Cortex of kidney (tissue), 1 donor: ENCODE measurements at places on chromosomes 2 and 18.

- no peak for DNase-seq
Measured at GRCh38 chr2:180597179-180597578, 383.2 kb upstream of the UBE2E3 start.

DNA sequence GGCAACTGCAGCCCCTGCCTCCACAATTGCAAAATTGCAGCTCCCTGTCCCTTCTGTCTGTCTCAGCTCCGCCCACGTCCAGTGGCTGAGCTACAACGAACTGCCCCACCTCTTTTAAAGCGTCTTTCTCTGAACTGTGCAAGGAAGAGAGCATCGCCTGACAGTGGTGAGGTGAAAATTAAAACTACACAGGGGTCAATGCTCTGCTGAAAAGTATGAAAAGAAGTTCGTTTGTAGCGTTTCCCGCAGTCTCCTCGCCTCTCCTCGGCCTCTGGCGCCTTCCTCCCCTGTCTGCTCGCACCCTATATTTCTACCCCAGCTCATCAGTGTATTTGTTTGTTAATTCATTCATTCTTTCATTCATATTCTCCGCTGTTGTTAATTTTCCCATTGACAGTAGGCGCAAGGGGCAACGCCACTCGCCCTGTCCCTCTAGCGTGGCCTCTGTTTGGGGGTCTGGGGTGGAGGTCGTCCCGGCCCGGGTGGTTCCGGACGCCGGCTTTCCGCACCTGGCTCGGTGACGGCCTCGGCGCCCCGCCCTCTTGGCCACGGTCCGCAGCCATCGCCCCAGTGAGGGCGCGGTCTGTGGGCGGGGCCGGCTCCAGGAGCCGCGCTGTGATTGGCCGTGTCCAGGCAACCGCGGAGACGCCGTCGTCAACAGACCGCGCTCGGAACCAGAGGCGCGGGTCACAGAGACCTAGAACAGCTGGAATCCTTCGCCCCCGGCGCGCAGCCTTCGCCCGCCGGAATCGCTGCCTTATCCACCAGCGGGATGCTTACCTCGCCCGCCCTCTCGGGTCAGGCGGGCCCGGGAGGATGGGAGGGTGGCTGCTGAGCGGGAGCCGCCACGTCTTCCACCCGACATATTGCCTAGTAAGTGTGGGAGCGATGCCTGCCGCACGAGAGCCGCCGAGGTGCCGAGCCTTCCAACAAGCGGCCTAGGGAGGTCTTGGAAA, at the start of gene VWA3B:
VWA3B (plus strand) TSS at position 677 of the 956 bp plus-strand sequence. CDS start 5,926 bp downstream, outside the sequence.
- no peak for DNase-seq

- no peak for DNase-seq
Measured at GRCh38 chr2:238994876-238995275, 147.0 kb downstream of the TWIST2 start.

DNA sequence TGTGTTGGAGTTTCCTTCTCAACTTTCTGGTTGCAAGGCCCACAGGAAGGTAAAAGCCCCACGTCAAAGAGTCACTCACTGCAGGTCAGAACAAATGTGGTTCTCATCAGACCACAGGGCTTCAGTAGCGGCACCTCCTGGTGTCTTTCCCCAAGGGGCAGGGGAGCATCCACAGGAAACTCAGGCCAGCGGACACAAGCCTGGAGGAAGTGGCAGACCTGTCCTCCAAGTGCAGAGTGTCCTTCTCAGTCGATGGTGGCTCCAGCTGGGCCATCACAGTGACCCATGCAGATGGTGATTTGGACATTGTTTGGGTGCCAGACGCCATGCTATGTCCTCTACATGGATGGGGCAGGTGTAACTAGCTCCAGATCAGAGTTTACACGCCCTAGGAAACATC, 84.9 kb downstream of the ACKR3 start:
- no peak for DNase-seq

DNA sequence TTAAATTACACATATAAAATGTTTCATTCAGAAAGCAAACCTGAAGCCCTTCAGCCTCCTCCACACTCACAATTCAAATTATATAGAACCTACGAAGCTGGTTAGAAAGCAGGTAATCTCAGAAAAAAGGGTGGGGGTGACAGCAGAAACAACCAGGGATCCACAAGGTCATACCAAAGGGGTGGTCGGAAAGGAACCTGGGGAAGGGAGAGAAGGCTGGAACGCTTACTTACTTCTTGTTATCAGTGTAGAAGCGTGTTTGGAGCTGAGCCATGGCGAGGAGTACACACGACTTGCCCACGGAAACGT, 316 bp downstream of the WDR12 start:
- no peak for DNase-seq

DNA sequence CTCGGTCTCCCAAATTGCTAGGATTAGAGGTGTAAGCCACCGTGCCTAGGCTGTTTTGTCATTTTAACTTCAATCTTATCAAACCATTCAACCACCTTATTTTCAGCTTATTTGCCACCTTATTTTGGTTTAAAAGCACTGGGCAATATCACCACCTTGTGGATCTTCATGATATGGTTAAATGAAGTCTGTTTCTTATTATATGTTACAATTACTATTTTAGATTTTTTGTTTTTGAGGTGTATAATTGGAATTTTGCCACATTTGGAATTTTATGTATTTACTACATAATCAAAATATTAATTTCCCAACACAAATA, 43.8 kb upstream of the SCN9A start:
- no peak for DNase-seq

DNA sequence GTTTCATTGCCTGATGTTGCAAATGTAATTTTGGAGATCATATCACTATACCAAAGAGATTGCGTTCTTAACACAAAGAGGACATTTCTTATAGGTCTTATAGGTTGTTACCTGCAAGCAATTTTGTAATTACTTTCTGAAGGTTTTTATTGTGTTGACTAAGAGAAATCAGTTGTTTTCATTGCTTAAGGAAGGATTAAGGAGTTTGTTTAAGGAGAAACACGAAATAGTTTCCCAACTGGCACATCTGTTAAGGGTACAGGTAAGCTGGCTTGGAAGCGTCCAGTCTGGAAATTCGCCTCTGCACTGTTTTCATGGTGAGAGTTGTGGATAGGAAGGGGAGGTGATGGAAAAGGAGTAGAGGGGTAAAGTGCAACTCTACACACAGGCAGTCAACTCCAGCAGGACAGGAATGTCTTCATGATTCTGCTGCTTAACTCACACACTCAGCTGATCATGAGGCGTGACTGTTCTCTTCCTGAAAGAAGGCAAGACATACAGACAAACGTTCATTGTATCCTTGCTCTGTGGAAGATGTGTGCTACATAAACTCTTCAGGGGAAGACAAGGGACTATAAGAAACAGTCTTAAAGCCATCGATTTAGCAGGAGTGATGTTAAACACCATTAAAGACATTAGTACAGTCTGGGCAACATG, 61.4 kb upstream of the ACSL3 start:
- no peak for DNase-seq

DNA sequence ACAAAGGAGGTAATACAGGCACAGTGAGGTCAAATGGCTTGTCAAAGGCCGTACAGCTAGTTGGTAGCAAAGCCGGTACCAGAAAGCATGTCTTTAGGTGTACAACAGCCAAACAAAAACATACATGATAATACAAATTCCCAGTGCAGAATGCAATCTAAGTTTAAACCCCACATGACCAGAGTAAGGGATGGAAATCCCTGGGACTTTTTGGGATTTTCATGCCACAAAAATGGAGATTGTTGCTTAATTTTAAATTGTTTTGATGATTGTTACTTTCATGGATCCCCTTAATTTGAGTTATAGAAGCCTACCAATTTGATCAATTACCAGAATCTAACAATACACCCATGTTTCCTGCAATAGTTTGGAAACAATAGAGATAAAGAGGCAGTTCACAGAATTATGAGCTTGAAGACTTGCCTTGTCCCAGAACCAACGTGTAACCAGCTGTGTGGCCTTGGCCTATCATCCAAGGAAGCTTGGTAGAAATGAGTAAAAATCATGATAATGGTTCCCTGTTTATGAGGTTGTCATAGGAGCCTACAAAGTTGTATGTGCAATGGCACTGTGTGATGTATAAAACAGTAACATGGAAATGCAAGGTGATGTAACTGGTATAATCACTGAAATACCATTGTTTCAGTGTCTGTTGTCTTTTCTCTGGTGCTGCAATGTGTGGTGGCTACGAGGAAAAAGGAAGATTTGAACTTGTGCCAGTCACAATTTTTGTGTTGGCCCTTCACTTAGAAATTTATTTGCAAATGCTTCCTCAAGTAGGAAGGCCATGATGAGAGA, 85.3 kb downstream of the ZEB2 start:
- DNase-seq = no peak

GRCh38 chr18:57542126-57542525, 44.4 kb downstream of the FECH start:
- DNase-seq = no peak

DNA sequence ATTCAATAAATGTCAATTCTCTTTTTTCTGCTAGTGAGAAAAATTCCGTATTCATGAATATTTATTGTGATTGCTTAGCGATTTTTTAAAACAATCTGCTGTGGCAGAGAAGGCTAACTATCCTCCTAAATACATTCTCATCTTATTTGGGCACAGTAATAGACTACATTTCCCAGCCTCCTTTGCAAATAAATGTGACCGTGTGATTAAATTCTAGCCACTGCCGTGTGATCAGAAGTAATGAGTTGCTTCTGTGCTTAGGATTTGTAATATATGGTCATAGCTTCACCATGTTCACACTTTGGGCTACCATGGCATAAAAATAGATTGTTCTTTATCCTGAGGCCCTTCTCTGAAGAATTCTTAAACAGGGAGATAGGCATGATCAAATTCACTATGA, 179.6 kb downstream of the FAM124B start:
- no peak for DNase-seq
